ENCODE measurements at places on chromosomes 4 and X.
A peak's percentile ranks its signal among the peaks of the same experiment; 100 is the strongest.

DNA sequence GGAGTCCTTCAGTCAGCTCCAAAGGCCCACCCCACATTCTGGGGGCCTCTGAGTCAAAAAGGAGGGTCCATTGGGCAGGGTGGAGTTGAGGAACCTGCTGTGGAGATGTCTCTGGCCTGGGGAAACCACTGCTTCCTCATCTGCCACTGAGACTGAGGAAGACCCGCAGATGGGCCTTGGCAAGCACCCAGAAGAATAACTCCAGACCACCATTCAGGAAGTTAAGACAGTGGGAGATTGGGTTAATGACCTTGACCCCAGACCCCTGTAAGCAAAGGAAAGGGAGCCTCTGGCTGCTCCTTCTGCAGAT, 8.1 kb upstream of the HSD17B10 start:
- no peak for DNase-seq

GRCh38 chrX:100969936-100970335, 428 bp downstream of the ARL13A start:
- DNase-seq: no peak

GRCh38 chrX:103565197-103565596, 20.1 kb upstream of the TCEAL4 start:
- no peak for DNase-seq

GRCh38 chr4:59983852-59984251, 1216.3 kb upstream of the ADGRL3 start:
- DNase-seq: no peak

GRCh38 chr4:135705343-135705742, 1503.8 kb upstream of the PABPC4L start:
- DNase-seq: no peak

DNA sequence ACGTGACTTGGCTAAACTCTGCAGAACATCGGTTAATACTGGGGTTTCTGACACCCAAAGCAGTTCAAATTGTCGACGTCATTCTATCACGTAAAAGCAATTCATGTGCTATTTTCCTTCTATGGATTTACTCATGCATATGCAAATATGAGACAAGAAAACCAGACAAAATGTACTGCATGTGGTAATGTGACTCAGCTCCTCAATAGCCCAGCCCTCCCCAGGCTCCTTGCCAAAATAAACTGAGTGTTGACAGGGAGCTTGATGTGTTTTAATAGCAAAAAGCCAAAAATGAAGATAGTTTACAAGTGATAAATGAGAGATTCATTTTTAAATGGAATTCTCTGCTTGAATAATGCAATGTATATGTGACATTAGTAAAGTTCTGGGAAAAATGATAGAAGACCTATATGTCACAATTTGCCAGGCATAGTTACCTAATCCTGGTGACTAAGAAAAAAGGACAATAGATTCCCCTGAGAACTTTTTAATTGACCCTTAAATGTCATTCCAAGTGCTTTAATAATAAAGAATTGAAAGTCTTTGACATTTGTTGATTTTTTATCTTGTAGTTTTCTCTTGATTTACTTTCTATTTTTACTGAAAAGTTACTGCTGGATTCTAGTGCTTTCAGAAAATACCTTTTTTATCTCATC, 1700.6 kb upstream of the TENM3 start:
- DNase-seq: no peak

DNA sequence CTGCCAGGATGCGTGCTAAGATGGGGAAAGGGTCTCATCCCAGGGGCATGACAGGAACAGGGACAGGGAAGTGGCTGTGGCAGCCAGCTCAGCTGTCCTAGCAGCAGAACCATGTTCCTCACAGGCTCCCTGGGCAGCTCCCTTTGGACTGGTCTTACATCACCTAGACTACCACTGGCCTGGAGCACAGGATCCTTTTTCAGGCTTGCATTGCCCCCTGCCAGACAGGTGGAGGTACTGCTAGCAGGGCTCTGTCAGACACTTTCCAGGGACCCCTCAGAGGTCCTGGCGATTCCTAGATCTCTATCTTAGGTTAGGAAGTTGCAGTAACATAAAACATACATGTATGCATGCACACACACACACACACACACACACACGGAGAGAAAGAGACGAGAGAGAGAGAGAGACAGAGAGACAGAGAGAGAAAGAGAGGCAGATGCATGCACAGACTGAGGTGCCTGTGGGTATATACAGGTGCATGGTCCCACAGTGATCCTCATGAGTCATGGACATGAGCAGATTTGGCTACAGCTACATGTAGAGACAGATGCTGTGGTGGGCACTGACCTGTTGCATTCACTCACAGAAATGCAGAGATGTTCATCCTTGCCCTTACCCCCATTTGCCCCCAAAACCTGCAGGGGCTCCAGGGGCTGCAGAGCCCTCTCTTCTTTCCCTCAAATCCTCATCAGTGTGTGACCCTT, 63.6 kb downstream of the STARD8 start:
- DNase-seq: no peak

DNA sequence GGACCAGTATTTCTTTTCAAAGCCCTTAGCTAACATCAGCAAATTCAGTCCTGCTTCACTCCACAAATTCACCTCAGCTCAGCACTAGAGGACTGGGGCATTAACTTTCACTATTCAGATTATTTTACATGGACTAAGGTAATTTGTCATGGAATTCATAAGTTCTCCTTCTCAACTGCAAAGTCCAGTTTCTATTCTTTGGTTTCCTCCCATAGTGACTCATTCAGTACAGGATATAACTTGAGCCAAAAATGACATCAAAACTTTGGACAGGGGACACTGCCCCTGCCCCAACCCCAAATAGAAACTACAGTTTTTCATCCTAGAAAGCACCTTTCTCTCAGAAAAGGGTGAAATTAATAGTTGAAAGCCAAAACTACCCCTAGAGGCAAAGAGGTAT, 52.7 kb downstream of the COX7B2 start:
- DNase-seq: no peak

GRCh38 chr4:143251348-143251747, 66.6 kb downstream of the USP38 start:
- DNase-seq: no peak

GRCh38 chr4:38994135-38994534, 38.1 kb downstream of the TMEM156 start:
- no peak for DNase-seq

DNA sequence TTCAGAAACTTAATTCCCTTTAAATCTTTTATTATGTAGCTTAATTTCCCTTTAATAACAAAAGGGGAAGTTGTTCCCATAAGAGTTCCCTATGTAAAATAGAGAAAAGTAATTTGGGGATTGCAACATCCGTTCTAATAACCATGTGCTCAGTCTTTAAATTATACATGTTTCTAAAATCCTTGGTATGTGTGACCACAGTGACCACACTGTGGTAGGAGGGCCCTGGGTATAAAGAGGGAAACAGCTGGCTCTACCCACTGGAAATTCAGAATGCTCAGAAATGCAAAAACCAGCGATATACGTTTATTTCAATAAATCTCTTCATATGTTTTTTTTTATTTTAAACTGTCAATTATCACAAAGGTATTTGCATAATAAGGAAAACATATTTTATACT, 219.1 kb downstream of the FGF13 start:
- DNase-seq: no peak

- DNase-seq: no peak
Measured at GRCh38 chrX:12548746-12549145, 242.5 kb upstream of the PRPS2 start.

GRCh38 chrX:148416142-148416541, 84.3 kb upstream of the AFF2 start:
- no peak for DNase-seq

GRCh38 chr4:57070461-57070860, 39.7 kb downstream of the IGFBP7 start:
- no peak for DNase-seq

GRCh38 chrX:46582966-46583365, 9.4 kb downstream of the CHST7 start:
- DNase-seq: no peak

DNA sequence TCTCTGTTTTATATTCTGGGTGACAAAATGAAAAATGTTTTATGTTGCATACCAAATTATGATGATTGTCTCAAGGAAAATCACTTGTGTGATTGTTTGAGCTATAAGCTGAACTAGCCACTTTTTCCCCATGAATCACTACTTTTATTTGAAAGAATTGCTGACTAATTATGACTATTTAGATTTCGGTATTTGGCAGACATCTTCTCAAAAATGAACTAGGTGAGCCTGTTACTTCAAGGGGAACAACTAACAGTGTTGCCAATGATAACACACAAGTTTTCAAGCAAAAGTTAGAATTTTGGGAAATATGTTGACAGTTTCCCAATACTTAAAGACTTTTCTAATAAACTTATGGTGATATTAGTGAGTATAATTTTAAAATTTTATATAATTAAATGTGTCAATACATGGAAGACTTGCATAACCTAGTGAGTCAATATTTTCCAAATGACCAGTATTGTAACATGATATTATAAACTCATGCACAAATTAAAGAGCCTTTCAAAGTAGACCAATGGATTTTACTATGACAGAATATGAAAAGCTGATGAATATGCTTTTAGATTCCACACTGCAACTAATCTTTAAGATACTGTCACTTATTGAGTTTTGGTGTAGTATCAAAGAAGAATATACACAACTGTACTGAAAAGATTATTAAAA, 187.7 kb upstream of the GATB start:
- DNase-seq: no peak

- no peak for DNase-seq
Measured at GRCh38 chr4:174444390-174444789, 77.9 kb downstream of the HPGD start.

DNA sequence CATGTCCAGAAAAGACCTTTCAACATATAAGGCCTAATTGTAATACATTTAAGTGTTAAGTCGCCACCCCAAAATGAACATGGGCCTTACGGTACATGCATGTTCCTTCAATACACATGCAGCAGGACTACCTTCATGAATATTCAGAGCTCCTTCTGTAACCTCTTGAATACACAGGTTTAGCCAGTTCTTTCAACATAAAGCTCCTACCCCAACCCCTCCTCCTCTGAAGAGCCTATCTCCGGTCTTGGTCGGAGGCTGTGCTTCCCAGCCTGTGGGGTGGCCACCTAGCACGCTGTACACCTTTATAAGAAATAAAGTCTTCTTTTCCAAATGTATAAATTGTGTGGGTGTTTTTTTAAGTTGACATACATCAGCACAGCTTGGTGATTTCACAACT, 28.3 kb downstream of the NPY5R start:
- no peak for DNase-seq

GRCh38 chr4:88135356-88135663, 23.1 kb downstream of the ABCG2 start:
- no peak for DNase-seq

GRCh38 chr4:147360301-147360700, 120.6 kb upstream of the EDNRA start:
- DNase-seq: no peak

- DNase-seq: no peak
Measured at GRCh38 chrX:46770817-46771163, 11.9 kb upstream of the SLC9A7 start.

DNA sequence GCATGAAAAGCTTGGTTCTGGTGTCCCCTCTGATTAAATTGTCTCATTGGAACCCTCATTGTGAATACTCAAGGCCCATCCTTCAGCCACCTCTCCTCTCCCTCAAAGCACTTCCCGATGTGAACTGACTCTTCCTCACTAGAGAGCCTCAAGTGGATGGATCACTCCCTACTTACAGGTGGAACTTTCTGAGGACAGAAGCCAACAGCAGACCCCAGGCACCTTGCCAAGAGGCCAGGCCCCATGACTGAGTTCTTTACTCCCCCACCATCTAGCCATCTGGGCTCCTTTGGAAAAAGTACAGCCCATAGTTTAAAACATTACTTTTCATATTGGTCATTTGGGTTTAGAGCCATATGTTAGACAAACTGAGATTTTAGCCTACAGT, 224.1 kb downstream of the SHROOM3 start:
- no peak for DNase-seq

GRCh38 chrX:121479406-121479805, 432.0 kb downstream of the GLUD2 start:
- DNase-seq: no peak

- DNase-seq: peak; percentile 75
Measured at GRCh38 chr4:147362938-147363337, 118.0 kb upstream of the EDNRA start.

GRCh38 chr4:53022513-53023100, 160.5 kb downstream of the RASL11B start:
- DNase-seq: no peak

GRCh38 chr4:12576409-12576808, 907.7 kb downstream of the RAB28 start:
- DNase-seq: no peak

DNA sequence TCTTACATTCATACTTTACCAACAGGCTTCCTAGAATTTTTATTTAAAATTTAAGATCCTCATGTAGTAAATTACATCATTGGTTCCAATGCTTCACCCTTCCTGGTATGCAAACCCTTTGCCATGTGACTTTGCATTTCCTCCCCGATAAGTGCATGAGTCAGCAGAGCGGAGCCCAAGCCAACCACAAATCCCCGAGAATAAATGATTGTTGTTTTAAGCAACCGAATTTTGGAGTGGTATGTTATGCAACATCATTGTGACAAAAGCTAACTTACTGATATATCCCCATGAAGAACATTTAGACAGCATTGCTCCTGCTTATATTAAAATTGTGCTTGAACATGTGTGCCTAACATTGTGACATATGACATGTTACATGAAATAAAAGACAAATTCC, 199.4 kb upstream of the DDX53 start:
- DNase-seq: peak; percentile 41

DNA sequence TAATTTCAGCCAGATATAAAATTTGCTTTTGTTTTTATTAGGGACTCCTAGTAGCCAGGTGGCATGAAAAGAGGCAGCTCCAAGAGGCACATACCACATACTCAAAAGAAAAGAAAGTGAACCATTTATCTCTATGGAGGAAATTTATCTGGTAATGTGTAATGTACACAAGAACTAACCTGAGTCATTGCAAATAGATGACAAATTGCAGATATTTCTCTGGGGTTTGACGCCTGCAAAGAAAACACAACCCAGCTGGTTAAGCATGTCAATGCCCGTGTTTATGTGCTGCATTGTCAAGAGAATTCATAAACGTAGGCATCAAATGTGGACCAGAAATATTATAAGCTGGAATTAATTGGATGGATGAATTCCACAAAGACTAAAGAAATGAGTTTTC, 46.9 kb upstream of the PHKA2 start:
- DNase-seq: no peak

DNA sequence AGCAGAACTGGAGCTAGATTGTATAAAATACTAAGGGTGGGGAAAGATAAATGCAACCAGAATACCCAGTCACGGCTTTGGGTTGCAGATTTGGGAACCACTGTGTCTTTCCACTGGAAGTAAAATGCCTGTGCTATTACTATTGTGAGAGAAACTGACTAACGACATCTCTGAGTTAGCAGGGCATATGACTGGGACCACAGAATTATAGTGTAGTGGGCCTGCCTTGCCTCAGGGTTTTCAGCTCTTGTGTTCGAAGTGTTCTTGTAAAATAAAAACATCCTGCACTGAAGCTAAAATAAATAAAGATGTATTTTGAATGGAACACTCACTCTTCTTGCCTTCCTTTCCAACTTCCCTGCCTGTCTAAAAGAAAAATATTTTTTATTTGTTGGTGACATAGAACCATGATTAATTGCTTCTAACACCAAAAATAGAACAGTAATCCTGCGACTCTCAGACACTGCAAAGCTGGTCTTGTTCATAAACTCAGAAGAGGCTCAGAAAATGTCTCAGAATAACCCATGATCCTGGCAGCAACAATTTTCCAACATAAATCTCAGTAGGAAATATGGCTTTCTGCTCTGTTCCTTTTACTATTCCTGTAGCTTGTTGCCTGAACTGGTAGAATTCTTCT, 104.2 kb downstream of the FAM47B start:
- DNase-seq: no peak

- no peak for DNase-seq
Measured at GRCh38 chr4:86108137-86108536, 251.7 kb downstream of the MAPK10 start.

- DNase-seq: no peak
Measured at GRCh38 chr4:4837316-4837715, 22.1 kb upstream of the MSX1 start.

Measured in right cardiac atrium (tissue), 5 donors.